ENCODE measurements at places on chromosomes 11 and 22.

GRCh38 chr22:43200555-43200954, 13.6 kb upstream of the TTLL12 start:
- DNase-seq: no peak

DNA sequence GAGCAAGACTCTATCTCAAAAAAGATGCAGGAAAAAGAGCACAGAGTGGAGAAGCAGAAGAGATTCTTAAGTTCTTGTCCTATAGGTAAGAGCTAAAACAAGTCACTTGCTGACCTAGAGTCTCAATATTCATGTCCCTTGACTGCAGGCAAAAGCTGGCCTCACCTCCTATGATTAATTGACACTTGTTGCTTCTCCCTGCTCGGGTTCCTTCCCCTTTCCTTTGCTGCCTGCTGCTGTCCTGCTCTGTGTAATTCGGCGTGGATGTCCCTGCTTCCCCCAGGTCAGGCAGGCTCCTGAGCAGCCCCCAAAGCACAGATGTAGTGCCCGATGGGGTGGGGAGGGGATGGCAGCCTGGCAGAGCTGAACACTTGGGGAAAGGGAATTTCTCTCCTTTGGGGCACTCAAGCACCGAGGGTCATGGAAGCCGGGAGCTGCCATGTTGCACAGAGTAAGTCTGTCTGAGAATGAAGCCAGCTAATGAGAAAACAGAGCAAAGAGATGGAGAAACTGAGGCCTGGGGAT, 60.8 kb upstream of the NUP50 start:
- DNase-seq: peak; percentile 20

GRCh38 chr11:118771547-118772288, 19.2 kb downstream of the DDX6 start:
- DNase-seq: peak; percentile 58

GRCh38 chr11:120462825-120463224, 48.7 kb upstream of the GRIK4 start:
- DNase-seq: no peak
